Stimulated activated CD4-positive, alpha-beta T cell treated with anti-CD3 and anti-CD28 coated beads, Interleukin-15, amount 100 ng/mL, for 48 hours (primary cell): ENCODE measurements at places on chromosomes 16 and 17.

- DNase-seq = no peak
Observed at GRCh38 chr17:19470530-19471261, 59.7 kb downstream of the RNF112 start.

DNA sequence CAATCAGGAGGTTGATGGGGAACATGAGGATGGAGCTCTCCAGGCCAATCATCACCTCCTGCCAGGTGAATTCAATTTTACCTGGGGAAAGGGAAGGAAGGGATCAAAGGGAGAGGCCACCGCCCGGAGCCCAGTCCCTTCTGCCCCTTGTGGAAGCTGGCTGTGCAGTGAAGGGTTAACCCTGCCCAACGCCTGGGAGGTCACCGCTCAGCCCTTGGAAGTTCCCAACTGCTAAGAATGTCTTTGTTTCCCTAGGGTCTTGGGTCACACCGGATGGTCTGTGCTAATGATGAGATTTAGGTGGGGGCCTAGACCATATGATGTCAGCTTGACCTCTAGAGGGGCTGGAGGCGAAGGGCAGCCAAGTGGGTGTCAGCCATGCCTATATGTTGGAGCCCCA, 52.1 kb upstream of the GCSH start:
- DNase-seq = no peak

GRCh38 chr17:44074231-44074910, 3.8 kb downstream of the G6PC3 start:
- DNase-seq = no peak

GRCh38 chr16:87860553-87861299, 8.6 kb downstream of the SLC7A5 start:
- DNase-seq = no peak

- DNase-seq = peak; percentile 18
Observed at GRCh38 chr16:15765880-15766279, 90.9 kb downstream of the MYH11 start.

- DNase-seq = no peak
Observed at GRCh38 chr17:29720551-29720950, 97.8 kb upstream of the CORO6 start.

- no peak for DNase-seq
Observed at GRCh38 chr17:40516581-40517285, 15.3 kb upstream of the TNS4 start.

DNA sequence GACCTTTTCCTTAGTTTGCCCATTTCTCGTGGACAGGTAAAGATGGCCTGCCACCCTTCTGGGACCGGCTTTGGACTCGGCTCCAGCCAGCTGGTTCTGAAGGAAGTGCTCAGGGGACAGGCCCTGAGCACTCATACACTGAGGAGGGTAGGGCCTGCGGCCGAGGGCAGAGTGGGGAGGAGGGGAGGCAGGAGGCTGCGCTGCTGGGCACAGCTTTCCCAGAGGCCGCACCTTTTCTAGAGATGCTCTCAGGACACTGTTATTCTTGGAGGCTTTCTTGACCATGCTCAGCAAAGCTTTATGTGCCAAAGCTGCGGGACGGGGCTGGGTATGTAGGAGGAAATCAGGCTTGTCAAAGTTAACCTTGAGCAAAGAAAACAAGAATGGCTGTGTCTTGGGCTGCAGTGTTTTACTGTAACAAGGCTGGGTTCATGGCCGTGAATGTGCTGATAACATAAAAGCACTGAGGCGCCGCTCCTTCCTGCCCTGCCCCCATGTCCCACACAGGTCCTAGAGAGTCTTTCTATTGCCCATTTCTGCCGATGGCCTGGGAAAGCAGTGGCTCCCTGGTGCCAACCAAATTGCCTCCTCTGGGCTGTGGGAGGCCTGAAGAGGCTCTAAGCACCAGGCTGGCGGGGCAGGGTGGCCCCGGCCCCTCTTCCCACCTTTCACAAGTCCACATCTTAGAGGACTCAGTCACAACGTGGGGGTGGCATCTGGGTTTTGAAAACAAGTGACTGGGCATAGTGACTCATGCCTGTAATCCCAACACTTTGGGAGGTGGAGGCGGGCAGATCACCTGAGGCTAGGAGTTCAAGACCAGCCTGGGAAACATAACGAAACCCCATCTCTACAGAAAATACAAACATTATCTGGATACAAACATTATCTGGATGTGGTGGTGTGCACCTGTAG, 22.3 kb upstream of the TIMP2 start:
- DNase-seq = no peak

DNA sequence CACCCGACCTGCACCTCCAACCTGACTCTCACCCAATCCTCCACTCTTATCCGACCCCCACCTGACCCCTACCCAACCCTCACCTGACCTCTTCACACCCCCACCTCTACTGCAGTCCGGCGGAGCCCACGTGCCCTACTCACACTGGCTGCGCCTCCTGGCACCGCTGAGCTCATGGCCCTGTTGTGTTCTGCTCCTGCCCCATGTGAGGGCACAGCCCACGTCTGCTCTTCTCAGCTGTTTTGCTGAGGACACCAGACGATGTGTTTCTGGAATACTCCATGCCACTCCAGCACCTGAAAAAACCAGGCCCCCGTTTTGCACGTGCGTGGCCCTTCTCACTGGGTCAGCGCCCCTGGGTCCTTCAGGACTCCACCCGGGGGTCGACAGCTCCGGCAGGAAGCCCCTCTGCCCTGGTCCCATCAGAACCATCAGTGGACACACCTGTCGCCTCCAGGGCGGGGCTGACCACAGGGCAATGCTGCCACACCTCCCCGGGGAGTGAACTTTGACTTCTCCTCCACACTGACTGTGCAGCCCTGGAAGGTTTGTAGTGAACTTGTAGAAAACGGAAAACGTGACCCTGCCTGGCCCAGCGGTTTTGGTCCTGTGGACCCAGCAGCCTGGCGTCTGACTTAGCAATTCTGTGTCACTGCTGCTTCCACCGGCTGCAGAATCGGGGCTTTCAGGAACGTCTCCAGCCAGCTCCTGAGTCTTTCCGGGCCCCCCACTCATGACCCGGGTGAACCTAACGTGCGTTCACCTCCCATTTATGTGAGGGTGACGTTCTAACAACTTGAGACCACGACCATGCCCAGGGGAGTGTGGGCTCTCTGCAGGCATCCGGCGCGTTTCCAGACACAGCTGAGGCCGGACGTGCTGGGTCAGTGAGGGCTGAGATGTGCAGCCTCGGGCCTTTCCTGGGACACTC, 5.7 kb upstream of the RAB40B start:
- no peak for DNase-seq

DNA sequence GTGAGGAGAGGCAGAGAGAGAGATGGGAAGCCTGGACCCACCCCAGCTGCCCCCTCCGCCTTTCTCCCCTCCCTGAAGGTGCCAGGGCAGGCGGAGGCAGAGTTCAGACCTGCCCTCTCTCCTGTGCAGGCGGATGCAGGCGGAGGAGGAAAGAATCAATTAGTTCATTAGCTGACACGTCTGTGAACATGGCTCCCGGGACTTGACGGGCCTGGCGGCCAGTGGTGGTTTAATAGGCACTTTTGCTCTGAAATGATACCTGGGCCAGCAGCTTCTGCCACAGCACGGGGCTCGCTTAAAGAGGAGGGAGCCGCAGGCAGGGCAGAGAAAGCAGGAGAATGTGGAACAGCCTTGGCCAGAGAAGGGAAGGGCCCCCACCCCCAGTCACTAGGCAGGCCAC, 98.1 kb downstream of the SDK2 start:
- no peak for DNase-seq

DNA sequence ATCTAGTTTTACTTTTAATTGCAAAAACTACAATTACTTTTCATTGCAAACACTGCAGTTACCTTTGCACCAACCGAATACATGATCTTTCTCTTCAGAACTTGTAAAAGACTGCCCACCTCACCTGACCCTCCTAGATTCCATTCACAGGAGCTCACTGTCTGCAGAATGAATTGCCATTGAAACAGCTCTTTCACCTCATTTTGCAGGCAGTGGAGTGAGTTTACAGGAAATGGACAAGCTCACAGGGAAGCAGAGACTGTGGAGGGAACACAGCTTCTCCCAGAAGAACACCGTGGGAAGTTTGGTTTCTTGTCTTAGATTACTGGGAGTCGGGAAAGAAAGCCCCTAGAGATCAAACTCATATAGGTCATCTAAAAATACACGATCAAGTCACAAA, 439.7 kb upstream of the RBFOX1 start:
- DNase-seq = no peak

GRCh38 chr17:81535007-81535328, 6.8 kb downstream of the FSCN2 start:
- DNase-seq = no peak

- DNase-seq = no peak
Observed at GRCh38 chr17:51668155-51668962, 408.0 kb downstream of the UTP18 start.

- no peak for DNase-seq
Observed at GRCh38 chr16:1530349-1530882, 3.0 kb upstream of the TMEM204 start.

DNA sequence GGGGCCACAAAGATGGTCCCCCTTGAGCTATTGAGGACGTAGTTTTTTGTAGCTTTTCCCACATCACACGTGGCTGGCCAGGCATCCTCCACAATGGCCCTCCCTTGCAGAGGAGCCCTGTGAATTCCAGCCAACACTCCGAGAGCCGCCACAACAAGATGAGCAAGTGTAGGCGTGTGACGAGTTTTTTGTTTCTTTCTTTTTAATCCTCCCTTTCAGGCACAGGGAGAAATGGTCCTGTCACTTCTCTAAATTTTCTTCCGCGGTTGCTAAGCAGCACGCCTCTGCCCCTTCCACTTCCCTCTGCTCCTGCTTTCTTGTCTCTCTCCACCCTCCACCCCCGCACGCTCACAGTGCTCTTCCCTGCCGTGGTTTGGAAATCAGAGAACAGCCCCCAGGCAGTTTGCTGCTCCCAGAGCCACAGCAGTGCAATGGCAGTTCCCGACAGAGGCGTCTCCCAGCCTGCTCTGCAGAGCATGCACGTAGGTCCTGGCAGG, 68.0 kb upstream of the MRTFB start:
- DNase-seq = no peak

DNA sequence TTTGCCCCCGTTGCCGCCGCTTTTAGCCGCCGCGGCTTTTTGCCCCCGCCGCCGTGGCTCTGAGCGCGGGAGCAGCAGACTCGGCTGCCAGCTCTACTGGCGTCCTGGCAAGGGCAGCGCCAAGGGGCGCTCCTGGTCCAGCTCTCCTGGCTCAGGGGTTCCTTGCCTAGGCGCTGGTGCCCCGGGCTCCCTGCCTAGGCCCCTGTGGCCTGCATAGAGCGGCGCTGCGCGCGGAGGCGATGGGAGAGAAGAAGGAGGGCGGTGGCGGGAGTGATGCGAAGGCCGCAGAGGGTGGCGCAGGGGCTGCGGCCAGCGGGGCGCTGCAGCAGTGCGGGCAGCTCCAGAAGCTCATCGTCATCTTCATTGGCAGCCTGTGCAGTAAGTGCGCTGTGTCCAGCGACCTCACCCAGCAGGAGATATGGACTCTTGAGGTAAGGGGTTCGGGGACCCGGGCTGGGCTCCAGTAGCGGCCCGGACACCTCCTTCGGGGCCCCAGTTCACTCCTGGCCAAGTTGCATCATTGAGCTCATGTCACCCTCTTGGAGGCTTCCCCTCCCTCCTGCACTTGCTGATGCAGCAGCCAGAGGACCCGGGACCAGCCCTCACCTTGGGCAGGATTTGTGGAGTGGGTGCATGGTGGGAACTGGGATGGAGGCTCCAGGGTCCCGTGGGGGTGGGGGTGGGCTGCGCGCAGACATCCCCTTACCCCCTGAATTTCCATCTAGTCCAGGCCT, 1344.4 kb downstream of the TP53TG3F start:
- DNase-seq = no peak

DNA sequence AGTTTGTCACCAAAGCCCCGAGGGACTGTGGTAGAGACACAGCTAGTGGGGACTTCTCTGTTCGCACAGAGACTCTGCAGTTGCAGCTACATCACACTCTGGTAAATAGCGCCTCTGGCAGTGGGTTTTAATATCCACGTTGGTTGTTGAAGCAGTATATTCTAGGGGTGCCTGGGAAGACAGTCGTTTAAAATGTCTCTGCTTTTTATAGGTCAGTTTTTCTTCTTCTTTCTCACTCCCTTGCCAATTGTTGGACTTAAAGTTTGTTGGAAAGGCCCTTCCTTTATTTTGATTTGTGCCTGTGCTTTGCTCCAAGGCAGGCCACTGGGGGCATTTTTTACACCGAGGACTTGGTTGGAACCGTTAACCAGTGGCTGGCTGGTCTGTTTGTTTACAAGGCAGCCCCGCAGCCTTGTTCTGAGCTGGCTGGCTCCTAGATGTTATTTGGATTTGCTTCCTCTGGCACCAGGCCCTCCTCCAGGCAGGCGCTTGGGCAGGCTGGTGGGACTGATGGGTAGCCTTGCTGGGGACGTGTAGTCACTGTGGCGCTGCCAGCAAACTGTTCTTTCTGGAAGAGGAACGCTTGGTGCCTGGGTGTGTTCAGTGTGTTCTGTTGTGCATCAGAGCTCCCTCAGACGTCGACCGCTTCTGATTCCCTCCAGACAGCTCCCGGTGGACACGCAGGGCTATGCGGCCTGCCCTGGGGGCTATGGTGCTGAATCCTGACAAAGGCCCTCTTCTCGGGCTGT, 218.2 kb upstream of the CHMP6 start:
- DNase-seq = no peak

DNA sequence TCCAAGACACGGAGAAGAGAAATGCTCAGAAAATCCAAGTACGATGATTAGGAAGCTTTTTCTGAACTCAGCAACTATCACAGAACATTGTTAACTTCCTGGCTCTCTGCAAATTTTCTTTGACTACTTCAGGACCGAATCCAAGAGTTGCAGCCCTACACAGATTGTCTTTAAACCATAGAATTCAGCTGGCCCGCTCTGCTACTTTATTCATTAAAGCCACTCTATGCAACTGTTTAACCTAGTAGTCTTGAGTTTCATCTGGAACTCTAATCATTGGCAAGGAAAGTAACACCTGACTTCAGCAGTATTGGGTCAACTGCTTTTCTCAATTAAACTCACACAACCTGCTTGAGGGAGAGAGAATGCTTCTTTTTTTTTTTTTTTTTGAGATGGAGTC, 210.1 kb downstream of the SLC39A11 start:
- DNase-seq = no peak

DNA sequence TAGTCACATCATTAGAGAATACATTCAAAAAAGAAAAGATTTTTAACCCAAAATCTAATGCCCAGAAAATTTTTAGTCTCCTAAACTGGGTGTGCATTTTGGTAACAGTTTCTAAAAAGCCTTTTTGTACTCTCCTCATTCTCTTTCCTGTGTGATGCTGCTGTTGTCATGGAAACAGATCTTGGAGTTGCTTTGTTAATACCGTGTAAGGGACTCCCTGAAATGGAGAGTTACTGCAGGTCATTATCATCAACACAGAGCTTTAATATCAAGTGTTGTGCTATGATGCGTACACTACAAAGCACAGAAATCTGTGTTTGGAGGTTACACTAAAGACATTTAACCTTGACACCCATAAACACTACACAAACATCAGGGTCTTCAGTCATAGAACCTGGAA, 216.3 kb downstream of the PRKCA start:
- no peak for DNase-seq
